ENCODE measurements at places on chromosomes 1 and 21.

- DNase-seq, result no peak
Measured at GRCh38 chr1:10825592-10825991, 29.1 kb upstream of the CASZ1 start.

DNA sequence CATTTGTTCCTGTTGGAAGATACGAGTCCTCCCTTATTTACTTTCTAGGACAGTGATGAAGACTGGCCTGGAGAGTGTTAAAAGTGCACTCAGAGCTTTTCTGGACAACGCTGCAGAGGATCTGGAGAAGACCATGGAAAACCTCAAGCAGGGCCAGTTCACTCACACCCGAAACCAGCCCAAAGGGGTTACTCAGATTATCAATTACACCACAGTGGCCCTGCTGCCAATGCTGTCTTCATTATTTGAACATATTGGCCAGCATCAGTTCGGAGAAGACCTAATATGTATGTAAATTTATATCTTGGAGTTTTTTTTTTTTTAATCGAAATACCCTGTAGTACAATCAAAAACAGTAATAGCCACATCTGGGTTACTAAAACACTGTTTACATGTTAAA is 190.5 kb downstream of the ZP4 start:
- no peak for DNase-seq

GRCh38 chr1:215056584-215056983 is 26.0 kb upstream of the KCNK2 start:
- no peak for DNase-seq

GRCh38 chr1:230819976-230820375 is 48.3 kb downstream of the C1orf198 start:
- no peak for DNase-seq

- DNase-seq, result no peak
Measured at GRCh38 chr1:48530727-48531351, 58.8 kb upstream of the SPATA6 start.

DNA sequence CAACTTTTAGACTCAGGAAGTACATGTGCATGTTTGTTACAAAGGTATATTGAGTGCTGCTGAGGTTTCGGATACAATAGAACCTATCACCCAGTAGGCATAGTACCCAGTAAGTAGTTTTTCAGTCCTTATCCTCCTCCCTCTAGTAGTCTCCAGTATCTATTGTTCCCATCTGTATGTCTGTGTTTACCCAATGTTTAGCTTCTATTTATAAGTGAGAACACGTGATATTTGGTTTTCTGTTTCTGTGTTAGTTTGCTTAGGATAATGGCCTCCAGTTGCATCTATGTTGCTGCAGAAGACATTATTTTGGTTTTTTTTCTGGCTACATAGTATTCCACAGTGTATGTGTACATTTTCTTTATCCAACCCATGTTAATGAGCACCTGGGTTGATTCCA is 47.2 kb upstream of the TSNAX start:
- no peak for DNase-seq

GRCh38 chr1:35215346-35215745 is 22.4 kb upstream of the SFPQ start:
- no peak for DNase-seq

GRCh38 chr1:116374353-116375147 is 1.5 kb downstream of the ATP1A1 start:
- DNase-seq, result no peak

- DNase-seq, result no peak
Measured at GRCh38 chr21:43986544-43987451, 25.3 kb upstream of the TRAPPC10 start.

- DNase-seq, result no peak
Measured at GRCh38 chr1:82086739-82087138, 286.0 kb downstream of the ADGRL2 start.

- no peak for DNase-seq
Measured at GRCh38 chr1:20439282-20439681, 46.7 kb downstream of the CAMK2N1 start.

DNA sequence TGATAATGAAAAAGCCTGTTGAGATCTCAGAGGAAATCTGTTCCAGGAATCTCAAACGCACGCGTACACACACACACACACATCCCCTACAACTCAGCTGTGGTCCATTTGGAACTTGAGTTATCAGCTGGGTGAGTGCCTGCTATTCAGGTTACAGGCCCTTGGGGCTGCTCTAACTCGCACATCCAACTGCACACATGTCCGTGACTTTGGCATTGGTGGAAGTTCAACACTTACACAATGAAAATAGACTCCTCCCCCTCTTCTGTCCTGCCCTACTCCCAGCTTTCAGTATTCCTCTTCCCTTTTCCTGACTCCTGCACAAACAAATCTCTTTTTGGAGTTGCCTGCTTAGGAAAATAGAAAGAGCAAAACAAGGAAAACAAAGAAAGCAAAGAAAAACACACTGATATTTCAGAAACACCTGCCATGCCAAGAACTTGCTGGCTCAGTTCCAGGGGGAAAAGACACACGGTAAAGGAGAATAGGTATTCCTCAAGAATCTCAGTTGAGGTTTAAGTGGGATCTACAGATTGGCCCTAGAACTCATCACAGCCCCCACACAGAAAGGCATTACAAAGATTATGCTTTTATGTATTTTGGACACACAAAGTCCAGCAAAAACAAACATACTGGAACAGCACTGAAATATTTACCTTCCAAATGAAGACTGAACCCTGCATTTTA is 140.9 kb downstream of the TGFBR3 start:
- peak; percentile 58 for DNase-seq

DNA sequence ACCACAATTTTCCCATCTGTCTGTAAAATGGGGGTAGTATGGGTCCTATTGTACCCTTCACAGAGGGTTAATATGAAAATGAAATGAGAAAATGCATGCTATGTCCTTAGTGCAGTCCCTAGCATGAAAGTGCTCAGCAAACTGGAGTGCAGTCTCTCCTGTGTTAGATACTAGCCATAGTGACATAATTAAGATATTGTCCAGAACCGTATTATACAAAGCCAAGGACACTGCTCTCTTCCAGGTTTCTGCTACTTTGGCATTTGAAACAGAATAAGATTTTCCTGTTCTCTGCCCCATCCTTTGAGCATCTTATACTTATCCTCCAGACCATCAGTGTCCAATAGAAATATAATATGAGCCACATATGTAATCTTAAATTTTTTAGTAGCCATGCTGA is 213.4 kb downstream of the FGGY start:
- DNase-seq, result no peak

DNA sequence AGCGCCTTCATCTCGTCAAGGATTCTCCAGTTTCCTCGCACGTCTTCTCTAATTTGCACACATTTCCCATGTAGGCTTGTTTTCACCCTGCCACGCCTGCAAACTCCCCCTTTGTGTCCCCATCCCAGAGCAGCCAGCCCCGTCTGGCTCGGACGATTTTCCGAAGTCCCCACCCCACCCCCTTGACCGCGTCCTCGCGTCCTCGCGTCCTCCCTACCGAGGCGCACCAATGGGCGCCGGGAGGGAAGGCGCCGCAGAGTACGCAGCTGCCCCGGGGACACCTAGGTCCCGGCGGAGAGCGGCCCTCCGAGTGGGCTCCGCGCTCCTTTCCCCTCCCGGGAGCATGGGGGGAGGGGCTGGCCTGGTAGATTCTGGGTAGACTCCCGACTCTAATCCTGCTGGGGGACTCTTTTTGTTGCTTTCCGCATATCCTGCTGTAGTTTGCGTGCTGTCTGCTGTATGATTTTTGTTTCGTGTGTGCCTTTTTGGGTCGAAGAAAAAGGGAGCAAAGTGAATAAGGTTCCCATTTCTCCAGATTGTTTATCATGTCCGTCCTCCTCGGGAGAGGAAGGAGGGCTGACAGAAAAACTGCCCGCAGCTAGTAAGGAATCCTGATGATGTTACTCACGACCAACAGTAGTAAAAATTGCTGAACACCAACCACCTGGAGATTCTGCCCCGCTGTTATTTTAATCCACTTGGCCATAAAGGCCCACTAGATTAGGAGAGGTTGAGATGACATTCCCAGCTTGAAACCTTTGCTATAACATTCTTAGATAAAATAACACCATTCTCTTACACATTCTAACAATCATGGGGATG is 1.5 kb downstream of the CACHD1 start:
- peak; percentile 74 for DNase-seq

DNA sequence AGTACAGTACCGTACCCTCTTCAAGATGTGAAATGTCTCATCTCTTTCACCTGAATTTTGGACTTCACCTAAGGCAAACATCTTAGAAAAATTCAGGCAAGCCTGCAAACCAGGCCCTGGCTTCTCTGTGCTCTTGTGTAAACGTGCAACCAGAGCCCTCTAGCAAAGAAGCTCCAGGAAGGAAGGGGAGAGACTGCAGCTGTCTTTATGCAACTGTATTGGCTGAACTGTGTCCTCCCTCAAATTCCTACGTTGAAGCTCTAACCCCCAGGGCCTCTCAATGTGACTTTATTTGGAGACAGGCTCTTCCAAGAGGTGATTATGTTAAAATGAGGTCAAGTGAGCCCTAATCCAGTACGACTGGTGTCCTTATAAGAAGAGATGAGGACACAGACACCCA is 60.3 kb downstream of the SLC45A1 start:
- DNase-seq, result no peak

DNA sequence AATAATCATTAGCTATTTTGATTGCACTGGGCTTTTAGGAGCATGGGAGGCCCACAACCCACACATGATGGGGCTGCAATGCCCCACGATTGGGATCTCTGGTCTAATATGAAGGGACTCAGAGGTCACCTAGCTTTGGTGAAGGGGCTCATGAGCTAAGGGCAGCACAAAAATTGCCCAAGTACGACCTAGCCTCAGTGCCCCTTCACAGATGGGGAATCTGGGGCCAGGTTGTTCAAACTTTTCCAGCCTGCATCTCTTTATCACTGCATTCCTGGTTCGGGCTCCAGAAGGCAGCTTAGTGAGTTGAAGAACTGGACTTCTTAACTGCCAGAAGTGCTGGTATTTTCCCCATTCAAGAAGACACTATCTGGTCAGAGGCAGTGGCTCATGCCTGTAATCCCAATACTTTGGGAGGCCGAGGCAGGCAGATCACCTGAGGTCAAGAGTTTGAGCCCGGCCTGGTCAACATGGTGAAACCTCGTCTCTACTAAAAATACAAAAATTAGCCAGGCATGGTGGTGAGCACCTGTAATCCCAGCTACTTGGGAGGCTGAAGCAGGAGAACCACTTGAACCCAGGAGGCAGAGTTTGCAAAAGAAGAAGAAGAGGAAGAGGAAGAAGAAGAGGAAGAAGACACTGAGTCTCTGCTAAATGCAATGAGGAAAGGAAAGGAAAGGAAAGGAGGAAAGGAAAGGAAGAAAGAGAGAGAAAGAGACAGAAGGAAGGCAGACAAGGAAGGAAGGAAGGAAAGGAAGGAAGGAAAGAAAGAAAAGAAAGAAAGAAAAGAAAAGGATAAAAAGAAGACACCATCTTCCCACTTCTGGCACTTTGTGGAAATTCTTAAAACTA is 258.5 kb upstream of the IRF2BP2 start:
- no peak for DNase-seq

- no peak for DNase-seq
Measured at GRCh38 chr1:53065391-53065790, 3.4 kb downstream of the PODN start.
